ENCODE measurements at places on chromosomes 12 and 14.

- DNase-seq = no peak
These were observed 1.2 kb upstream of the TNFAIP2 start for GRCh38 chr14:103121846-103122584.

DNA sequence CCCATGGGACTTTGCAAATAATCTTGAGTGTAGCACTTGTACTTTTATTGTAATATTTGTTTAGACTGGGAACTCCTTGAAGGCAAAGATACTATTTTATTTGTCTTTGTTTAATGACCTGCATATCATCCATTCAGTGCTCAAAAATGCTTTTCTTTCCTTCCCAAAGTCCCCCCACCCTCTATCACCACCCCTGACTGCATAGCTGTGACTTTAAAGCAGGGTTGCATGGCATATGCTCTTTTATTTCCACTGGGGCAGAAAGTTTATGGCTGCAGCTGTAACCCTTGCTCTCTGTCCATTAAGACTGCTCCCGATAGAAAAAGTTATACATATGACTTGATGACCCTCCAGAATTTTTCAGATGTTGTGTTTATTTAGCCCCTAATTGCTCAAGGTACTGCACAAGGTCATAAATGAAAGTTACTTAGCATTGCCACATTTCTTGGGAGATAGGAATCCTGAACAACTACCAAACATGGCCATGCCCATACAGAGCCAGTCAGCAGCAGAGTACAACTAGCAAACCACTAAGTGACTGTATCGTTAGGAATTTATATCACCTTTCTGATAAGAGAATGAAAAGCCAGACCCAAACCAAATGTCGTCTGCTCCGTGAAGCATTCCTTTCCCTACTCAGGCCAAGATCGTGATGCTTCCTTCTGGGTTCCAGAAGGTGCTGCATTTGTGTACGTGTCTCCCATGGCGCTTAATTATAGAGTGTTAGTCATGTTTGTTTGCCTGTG lies 114.3 kb downstream of the DIP2B start:
- DNase-seq = no peak

GRCh38 chr12:27987331-27987730 lies 14.8 kb upstream of the PTHLH start:
- DNase-seq = no peak

- DNase-seq = no peak
These were observed 268.6 kb downstream of the CCDC59 start for GRCh38 chr12:82089369-82090121.

- no peak for DNase-seq
These were observed 365.0 kb downstream of the CCER1 start for GRCh38 chr12:90589956-90590355.

- no peak for DNase-seq
These were observed 11.7 kb downstream of the PROX2 start for GRCh38 chr14:74864198-74864597.

GRCh38 chr14:58669556-58670200 lies 31.9 kb downstream of the DACT1 start:
- DNase-seq = no peak

GRCh38 chr14:43116341-43116740 lies 1390.7 kb downstream of the FSCB start:
- no peak for DNase-seq

DNA sequence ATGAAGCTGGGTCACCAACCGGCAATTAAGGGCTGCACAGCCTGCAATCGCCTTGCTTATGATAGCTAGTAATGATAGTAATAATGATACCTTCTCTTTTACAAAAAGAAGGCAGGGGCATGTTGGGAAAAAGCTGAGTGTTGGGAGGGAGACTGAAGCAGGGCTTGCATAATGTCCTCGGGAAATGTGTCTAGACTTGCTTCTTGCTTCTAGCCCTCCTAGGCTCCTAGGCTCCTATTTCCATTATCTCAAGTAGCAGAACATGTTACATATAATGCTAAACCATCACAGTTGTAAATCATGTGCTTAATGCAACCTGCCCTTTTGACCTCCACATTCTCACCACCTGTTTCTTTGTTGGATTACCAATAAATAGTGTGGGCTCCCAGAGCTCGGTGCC lies 18.7 kb downstream of the RERGL start:
- no peak for DNase-seq

DNA sequence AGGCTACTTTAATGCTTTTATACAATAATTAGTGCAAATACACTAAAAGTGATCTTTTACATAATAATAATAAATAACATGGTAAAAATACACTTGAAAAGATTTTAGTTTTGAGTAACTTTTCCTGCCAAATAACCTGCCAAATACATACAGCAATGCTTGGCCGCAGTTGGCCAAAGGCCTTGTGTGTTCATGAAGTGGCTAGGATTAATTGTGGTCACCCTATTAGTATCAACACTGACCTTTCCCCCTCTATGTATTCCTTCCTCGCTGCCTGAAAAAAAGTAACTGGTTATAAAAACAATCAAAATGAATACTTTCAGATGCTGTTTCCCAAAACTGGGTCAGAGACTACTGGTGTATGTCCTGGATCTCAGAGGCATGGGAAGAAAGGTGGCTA lies 34.3 kb downstream of the KICS2 start:
- DNase-seq = no peak

- DNase-seq = peak; percentile 20
These were observed 30.0 kb downstream of the SLC38A2 start for GRCh38 chr12:46342562-46343033.

DNA sequence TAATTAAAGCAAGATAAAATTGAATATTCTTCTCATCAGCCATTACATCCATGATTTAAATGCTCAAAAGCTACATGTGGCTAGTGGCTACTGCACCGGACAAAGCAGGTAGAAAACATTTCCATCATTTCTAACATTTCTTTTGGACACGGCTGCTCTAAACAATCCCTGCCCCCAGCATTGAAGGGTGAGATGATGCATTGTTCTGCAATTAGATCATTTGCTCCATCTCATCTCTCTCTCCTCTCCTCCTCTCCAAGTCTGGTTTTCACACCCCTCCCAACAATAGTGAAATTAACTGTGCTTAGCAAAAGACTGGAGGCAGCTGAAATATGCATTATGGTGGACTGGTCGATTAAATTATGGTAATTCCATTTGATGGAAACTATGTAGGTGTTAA lies 288.5 kb downstream of the KSR2 start:
- no peak for DNase-seq

GRCh38 chr12:26704684-26705460 lies 128.1 kb downstream of the ITPR2 start:
- no peak for DNase-seq

DNA sequence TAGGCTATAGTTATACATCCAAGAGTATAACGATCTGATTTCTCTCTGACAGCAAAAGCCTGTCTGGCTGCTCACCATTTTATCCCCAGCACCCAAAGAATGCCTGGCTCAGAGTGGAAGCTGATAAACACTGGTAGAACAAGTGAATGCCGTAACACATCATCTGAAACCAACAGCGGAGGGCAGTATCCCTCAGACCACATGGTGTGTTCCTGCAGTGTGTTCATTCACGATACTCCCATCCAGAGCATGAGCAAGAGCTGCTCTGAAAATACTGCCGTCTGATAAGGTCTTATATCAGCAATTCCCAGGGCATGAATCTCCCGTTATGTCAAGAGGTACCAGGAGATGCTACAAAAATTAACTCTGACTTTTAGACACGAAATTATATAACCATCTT lies 95.9 kb downstream of the TTC7B start:
- no peak for DNase-seq

DNA sequence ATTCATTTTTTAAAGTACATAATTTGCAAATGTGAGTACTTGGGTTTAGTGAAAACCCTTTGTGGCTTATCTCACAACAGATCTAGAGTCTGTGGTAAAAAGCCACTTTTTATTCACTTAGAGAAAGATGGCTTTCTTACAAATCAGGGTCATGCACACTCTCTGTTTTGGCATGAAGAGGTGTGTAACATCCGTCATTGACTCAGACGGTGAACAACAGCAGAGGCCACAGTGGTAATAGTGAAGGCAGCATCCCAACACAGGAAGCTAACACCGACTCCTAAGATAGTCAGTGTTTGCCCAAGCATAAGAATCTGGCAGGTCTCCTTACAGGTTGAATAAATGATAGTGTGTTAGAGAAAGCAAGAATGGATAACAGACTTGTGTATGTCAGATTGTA lies 593.0 kb downstream of the SOX5 start:
- no peak for DNase-seq

DNA sequence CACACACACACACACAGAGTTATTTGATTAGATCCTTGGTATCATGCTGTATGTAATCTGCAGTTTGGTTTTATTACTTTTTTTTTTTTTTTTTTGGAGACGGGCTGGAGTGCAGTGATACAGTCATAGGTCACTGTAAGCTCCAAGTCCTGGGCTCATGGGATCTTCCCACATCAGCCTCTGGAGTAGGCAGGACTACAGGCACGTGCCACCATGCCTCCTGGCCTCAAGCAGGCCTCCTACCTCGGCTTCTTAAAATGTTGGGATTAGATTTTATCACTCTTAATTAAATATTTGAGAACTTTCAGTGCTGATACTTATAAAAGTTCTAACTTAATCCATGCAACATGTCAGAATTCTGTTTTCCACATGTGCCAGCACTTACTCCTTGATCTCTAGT lies 31.3 kb upstream of the PSEN1 start:
- no peak for DNase-seq

GRCh38 chr12:13000616-13000924 lies 505 bp upstream of the HEBP1 start:
- DNase-seq = no peak

GRCh38 chr12:115473257-115473956 lies 789.4 kb upstream of the TBX3 start:
- DNase-seq = no peak

DNA sequence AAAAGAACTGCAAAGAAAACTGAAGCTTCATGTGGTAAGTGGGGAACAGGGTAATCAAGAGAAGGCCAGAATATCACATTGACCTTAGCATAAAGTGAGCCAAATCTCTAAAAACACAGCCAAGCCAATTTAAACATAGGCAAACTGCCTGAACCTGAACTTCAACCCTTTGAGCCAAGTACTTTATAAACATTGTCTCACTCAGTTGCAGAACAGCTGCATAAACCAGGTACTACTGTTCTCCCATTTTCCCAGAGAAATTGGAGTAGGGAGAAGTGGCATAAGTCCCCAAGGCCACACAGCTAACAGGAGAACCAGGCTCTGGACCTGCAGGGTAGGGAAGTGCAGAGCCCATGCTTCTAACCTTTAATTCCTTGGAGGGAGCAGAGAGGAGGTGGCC lies 30.4 kb upstream of the FKBP4 start:
- no peak for DNase-seq

- DNase-seq = no peak
These were observed 42.1 kb upstream of the GXYLT1 start for GRCh38 chr12:42186793-42187192.

DNA sequence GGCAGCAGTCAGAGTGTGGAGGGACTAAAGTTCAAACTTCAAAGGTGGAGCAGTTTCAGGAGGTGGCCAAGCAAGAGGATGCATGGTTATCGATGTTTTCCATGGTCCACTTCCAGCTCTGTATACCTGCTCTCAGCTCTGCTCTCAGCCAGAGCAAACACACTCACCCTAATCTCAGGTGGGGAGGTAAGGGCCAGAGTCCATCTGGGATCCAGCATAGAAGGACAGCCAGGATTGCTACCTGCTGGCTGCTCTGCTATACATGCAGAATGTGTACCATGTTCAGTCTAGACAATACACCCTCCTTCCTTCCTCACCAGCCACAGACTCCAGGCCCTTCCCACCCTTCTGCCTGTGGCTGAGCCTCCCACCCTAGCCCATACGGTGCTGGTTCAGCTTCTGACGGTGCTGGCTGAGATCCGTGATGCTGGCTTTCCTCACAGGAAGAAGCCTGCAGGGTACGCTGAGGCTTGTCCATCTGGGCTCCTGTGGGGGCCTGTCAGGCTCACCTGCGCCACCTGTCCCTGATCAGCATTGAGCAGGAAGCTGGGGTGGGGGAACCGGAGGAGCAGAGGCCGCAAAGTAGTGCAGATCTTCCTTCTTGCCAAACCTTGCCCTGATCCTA lies 2.4 kb downstream of the CBLN3 start:
- no peak for DNase-seq

- DNase-seq = no peak
These were observed 1322.5 kb downstream of the FSCB start for GRCh38 chr14:43184540-43184939.

GRCh38 chr14:54000341-54000811 lies 43.8 kb upstream of the BMP4 start:
- DNase-seq = no peak

DNA sequence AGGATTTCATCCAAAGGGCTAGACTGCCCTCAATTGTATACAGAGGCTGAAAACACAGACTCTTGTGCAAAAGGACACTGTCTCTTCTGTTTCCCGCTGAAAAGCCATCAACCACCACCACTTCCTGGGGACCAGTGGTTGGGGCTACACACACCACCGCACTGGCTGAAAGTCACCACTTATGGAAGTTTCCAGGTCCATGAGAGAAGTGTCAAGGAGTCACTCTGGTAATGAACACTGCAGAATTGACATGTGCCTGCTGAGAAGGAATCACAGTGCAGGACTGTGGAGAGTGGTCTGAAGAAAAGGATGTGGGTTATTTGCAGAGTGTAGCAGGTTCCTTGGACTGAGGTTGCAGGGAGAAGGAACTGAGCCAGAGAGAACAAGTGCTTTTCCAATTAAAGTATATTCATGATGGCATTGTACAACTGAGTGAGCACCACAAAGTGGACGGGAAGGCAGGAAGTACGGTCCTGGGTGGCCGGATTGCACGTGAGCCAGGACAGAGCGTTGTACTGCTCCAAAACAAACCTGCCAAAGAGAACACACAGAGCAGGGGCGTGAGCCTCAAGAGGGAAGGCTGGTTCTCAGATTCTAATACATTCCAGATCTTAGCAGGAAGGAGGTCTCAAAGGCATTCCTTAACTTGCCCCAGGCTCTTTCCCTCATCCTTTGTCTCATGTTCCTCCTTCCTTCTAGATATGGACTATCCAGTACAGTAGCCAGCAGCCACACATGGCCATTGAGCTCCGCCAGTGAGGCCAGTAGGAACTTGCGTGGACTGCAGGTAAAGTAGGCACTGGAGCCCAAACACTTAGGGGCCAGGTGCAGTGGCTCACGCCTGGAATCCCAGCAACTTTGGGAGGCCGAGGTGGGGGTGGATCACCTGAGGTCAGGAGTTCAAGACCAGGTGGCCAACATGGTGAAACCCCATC lies 316.4 kb downstream of the MED13L start:
- DNase-seq = no peak

- DNase-seq = no peak
These were observed 156.4 kb downstream of the ATP23 start for GRCh38 chr12:58097741-58098140.

- no peak for DNase-seq
These were observed 86.2 kb downstream of the HELB start for GRCh38 chr12:66388517-66388916.

GRCh38 chr12:104115587-104115975 lies 22.4 kb downstream of the NFYB start:
- DNase-seq = no peak
